ENCODE measurements at places on chromosomes 6 and 20.

- no peak for DNase-seq
Measured at GRCh38 chr6:81813305-81813704, 60.8 kb upstream of the TENT5A start.

- no peak for DNase-seq
Measured at GRCh38 chr6:55445648-55446204, 118.5 kb downstream of the GFRAL start.

DNA sequence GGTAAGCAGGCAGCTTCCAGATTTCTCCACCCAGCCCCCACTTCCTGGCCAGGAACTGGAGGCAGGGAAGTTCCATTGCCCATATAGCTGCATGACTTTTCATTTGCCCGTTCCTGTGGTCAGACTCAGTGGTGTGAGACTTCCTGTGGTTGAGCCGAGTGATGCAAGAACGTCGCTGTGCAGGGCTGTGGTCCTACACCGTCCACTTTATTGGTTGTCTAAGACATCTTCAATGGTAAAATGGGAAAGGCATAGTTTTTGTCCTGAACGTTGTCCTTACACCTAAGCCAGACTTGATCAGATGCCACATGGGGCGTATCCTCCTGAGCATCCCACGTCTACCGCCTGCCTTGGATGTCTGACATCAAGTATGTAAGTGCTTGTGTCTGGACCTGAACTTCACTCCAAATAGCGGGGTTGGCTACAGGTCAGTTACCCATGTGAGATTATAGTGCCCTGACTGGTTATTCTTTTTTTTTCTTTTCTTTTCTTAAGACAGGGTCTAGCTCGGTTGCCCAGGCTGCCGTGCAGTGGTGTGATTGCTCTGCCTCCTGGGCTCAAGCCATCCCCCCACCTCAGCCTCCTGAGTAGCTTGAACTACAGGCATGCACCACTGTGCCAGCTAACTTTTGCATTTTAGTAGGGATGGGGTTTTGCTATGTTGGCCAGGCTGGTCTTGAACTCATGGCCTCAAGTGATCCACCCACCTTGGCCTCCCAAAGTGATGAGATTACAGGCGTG is 25.9 kb upstream of the GTSF1L start:
- peak; percentile 86 for DNase-seq

GRCh38 chr6:139230391-139230840 is 61.4 kb downstream of the TXLNB start:
- no peak for DNase-seq

DNA sequence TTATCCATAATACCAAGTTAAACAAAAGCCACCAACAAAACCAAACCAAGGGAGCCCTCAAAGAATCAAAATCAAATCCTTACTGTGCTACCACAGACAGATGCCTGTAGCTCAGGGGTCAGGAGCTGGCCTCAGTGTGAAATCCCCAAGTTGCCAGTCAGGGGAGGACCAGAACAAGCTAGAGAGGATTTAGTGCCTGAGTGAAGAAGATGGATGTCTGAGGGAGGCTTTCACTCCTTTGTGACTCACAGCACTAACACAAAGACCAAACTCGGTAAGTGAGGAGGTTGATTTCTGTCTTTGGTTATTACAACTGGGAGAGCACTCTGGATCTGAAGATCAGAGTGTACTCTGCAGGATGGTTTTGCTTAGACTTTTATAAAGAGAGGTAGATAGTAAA is 189.9 kb upstream of the ZNF184 start:
- no peak for DNase-seq

- no peak for DNase-seq
Measured at GRCh38 chr6:170490259-170490658, 62.8 kb downstream of the PSMB1 start.

DNA sequence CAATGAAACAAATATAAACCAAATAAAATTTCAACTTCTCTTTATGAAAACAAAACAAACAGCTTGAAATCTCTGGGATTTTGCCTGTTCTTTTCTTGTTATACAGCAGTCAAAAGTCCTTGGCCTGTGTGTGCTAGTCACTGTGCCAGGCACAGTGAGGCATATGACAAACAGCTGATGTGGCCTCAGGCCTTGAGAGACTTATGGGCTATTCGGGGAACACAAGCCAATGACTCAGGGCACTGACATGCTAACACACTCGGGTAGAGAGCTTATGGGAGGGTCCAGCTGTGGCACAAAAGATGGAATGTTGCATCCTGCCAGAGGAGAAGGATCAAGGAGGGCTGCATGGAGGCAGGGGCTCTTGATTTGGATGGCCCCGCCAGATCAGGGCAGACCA is 95.4 kb upstream of the NKX2-2 start:
- no peak for DNase-seq

GRCh38 chr6:140372064-140372463 is 997.6 kb upstream of the CITED2 start:
- no peak for DNase-seq

DNA sequence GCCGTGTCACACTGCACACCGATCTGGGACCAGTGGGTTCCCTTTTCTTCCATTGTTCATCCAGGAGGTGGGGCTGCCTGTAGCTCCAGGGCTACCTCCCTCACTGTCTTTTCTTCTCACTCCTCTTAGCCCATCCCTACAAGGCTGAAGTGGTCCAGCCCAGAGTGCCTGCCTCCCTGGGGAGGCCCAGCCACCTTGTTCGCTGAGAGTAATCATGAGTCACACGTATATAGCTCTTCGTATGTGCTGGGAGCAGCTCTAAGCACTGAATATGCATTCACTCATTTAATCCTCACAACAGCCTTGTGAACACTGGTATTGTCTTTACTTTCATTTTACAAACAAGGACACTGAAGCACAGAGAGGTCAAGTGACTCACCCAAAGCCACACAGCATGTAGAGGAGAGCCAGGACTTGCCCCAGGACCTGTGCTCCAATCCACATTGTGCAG is 14.7 kb upstream of the CCDC167 start:
- peak; percentile 72 for DNase-seq

DNA sequence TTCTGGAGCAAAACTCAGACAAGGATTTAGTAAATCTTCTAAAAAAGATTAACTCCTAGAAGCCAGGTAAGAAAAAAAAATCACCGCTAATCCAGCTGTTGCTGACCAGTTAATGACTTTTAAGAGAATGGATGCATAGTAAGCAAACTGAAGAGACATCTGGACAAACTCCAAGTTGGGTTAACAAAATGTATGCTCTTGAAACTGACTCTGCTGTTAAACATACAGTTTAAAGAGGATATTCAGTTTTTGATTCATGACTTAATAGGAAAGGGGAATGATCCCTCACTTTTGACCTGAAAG is 70.4 kb downstream of the PLAGL1 start:
- no peak for DNase-seq

DNA sequence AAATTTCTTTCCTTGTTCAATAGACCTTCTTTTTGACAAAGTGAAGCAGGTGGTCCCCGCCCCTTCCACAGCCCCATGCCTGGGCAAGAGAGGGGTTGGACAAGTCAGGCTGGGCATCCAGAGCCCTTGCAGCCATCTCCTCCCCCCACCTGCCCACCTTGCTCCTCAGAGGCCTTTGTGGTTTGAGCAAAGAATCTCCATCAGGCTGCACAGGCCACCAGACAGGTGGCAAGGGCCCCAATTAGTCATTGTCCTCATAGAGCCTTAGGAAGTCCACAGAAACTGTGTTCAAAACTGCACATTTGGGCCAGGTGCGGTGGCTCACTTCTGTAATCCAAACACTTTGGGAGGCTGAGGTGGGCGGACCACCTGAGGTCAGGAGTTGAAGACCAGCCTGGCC is 1.5 kb upstream of the MAPK13 start:
- DNase-seq: no peak

GRCh38 chr6:126534401-126534800 is 194.5 kb downstream of the CENPW start:
- no peak for DNase-seq

DNA sequence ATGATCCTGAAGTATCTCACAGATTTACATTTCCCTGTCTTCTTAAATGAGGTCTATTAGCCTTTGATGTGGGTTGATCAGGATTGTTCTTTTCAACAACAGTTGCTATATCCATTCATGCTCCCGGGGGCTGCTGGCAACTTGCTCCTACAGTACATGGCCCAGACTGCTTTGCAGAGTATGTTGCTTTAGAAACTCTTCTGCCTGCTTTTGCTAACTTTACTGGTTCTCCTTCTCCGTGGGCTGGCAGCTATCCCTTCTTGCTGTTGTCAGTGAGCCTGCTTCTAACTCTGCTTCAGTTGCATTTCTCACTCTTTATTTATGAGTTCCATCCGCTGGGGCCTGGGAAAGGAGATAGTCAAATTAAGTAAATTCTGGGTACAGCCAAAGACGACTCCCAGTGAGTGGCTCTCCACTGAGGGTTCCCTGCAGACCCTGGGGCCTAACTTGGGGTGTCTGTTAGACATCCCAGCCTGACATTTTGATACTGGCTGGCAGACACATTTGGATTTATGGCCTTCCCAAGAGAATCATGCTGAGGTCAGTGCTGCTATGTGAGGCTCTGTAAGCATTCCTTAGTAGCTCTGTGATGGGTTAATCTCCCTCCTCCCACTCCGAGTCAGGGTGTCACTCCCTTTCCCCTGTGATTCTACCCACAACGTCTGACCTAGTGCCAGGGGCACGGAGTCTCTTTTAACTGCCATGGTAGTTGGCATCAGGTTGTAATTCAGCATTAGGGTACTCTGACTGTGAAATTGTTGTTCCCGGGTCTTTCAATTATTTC is 73.6 kb downstream of the SLX4IP start:
- no peak for DNase-seq

DNA sequence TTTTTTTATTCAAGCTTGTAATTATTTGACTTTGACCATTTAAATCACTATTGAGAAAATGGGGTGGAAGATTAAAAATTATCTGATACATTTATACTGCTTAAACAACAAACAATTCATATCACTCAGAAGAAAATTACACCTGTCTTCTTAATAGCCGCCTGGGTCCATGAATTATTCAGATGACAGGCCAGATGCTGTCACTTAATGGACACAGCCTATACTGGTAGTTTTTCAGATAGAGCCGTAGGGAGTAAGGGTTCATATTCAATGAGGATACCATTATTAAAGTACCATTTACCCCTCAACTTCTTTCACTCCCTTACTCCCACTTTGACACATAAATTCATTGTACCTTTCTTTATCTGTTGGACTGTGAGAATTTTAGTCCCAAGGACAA is 1193.4 kb upstream of the MAP3K7 start:
- no peak for DNase-seq

GRCh38 chr6:145257704-145258103 is 477.6 kb downstream of the EPM2A start:
- DNase-seq: no peak

DNA sequence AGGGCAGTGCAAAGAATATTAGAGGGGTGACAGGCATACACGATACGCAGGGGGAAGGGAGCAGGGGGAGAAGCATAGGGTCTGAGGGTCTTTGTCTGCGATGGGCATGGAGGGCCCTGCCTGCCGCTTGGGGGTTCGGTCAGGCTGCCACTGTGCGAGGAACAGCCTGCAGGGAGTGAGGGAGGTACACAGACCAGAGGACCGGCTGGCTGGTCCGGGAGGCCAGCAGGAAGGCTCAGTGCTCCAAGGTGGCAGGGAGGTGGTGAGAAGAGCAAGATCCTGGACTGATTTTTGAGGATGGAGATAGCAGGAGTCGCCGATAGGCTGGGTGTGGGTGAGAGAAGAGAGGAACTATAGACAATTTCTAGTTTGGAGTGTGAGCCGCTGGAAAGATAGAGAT is 338.4 kb downstream of the ZFAND3 start:
- DNase-seq: no peak

GRCh38 chr6:26155061-26155930 is 68.1 kb downstream of the HFE start:
- peak; percentile 18 for DNase-seq

DNA sequence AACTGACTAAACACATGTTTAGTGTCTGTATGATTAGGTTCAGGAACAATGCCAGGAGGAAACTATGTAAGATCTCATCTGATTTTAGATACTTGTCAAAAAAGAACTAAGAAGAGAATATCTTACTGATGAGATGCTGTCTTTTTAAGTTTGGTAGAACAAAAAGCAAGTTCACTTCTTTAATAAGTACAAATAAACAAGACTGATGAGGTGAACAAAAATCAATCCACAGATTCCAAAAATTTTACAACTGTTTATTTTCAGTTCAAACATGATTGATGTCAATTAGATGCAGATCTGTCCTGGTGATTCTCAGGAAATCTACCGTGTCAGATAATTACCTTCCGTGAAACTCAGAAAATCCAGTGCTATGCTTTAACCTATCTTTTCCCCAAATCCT is 24.9 kb downstream of the EPHA7 start:
- no peak for DNase-seq

DNA sequence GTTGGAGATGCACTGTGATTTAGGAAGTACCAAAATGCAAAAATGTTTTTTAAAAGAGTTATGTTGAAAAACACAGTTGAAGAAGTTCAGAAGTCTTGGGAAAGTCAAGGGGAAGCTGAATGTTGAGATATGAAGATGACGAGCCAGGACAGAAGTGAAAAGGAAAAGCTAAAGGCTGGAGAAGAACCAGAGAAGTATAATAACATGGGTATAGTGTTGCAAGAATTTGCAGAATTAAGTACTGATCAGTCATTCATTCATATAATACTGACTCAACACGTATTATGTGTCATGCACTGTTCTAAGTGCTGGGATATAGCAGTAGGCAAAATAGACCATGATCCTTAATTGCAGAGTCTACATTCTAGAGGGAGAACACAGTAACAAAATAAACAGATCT is 432.8 kb downstream of the CDC5L start:
- DNase-seq: no peak

DNA sequence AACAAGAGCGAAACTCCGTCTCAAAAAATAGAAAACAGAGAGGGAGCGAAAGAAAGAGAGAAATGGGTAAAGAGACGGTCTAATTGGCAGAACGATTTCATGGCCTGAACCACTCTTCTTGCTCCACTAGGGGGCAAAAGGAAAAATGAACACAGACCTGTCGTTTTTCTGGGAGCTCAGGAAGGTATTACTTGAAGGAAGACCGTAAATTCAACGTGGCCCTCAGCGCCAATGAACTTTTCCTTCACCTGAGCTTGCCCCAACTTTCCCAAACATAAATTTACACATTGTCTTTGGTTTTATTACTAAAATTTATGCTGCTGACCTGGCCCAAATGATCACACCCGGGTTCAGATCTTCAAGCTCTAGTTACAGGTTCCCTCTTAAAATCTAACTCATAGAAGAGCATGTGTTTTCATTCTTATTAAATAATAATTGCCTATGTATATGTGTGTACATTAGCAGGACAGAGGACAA is 67.3 kb downstream of the ATP9A start:
- no peak for DNase-seq

DNA sequence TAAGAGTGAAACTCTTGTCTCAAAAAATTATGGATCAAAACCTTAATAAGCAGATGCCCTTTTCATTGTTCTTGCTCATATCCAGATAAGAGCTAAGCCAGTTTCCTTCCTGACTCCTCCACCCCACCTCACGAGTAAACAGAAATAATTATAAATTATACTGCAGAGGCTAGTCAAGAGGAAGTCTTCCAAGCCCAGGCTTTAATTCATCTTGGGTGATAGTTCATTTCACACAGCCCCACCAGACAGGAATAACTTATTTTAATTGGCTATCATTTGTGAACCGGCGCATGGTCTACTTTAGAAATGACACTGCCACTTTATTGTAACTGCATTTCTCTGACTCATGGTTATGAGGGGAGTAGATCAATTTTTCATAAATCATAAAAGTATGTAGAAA is 102.0 kb downstream of the BTBD3 start:
- DNase-seq: no peak

GRCh38 chr6:15061180-15061641 is 184.7 kb upstream of the JARID2 start:
- DNase-seq: no peak
